Stimulated activated CD8-positive, alpha-beta memory T cell treated with anti-CD3 and anti-CD28 coated beads, Interleukin-2, amount 100 ng/mL, for 48 hours (primary cell): ENCODE measurements at places on chromosomes 3 and 15.

DNA sequence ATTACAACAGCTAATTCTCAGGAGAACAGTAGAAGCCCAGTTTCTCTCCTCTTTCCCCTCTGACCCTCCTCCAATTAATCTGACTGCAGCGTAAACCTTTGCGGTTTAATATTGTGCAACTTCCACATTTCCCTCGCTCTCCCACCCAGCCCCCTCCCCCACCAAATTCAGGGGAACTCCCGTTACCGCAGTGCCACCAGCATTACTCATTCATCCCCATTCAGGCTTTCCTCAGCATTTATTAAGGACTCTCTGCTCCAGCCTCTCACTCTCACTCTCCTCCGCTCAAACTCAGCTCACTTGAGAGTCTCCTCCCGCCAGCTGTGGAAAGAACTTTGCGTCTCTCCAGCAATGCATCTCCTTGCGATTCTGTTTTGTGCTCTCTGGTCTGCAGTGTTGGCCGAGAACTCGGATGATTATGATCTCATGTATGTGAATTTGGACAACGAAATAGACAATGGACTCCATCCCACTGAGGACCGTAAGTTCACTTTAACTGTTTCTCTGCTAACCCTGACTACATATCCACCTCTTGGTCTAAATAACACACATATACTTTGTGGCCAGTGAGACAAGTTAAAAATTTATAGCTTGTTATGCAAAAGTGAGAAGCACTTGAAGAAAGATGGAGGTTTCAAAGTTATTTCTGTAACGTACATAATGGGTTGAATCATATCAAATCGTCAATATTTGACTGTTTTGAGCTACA is at the start of gene PTX3:
Gene PTX3 (plus strand): TSS at position 268 of the 709 bp plus-strand sequence. CDS start 84 bp downstream, at position 352.
- DNase-seq, result no peak

DNA sequence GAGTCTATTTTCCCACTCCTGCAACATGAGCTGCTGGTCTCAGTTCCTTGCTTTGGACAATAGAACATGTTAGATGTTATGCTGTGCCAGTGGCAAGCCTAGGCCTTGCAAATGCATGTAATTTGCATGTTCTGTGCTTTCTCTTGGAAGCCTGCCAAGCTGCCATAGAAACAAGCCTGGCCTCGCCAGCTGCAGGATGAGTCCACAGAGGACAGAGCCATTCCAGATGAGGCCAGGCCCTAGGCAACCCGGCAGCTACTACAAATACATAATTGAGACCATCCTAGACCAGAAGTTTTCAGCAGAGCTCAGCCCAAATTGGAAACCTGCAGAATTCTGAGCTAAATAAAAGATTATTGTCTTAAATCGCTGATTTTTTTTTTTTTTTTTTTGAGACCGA is 39.6 kb downstream of the TRIM69 start:
- DNase-seq, result no peak

DNA sequence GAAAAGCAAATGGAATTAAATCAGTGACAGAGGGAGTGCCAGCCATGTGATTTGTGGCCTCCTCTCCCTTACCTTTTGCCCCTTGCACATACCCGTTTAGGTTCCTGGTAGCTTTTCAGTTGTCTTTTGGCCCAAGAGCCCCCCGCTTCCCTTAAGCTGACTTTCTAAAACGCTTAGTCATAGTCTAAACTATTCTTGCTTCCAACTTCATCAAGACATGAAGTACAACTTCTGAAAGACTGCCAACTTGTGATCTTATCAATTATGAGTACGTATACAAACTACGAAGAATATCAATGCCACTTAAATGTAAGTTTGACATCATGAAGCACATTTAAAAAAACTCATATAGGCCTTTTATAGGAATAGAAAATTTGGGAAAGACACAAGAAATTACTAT is 61.9 kb downstream of the EIF3J start:
- no peak for DNase-seq

GRCh38 chr3:4492208-4493013 is 737 bp upstream of the ITPR1 start:
- DNase-seq, result peak; percentile 15

- DNase-seq, result no peak
These were observed 254.4 kb upstream of the THBS1 start for GRCh38 chr15:39326306-39326975.

DNA sequence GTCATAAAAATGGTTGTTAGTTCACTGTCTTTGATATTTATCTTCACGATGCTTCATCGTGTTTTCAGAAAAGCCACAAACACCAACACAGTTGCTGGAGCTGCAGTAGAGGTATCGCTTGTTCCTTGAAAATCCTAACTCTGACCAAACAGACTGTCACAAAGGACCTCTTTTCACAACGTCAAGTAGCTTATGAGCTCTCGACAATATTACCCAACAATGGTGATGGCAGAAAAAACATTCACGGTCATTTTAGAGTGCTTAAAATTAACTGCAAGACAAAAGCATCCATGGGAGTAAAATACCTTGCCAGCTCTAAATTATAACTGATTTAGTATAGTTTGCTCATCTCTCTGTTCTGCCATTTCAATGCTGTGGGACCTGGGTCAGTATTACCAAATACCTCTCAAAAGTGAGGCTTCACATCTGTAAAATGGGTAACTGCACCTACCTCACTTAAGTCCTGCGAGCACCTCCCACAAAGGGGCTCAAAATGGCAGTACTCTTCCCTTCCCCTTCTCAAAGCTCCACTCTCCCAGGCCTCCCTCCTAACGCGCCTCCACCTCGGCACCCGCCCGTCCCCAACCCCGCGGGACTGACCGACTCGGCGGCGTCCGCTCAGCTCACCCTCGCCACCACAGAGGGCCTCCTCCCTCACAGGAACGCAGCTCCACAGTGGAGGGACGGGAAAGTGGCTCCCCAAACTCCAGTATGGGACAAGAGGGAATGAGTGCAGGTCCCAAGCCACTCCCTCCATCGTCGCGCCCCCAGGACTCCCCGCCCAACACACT is 546 bp downstream of the TRIM59 start:
- DNase-seq, result no peak

DNA sequence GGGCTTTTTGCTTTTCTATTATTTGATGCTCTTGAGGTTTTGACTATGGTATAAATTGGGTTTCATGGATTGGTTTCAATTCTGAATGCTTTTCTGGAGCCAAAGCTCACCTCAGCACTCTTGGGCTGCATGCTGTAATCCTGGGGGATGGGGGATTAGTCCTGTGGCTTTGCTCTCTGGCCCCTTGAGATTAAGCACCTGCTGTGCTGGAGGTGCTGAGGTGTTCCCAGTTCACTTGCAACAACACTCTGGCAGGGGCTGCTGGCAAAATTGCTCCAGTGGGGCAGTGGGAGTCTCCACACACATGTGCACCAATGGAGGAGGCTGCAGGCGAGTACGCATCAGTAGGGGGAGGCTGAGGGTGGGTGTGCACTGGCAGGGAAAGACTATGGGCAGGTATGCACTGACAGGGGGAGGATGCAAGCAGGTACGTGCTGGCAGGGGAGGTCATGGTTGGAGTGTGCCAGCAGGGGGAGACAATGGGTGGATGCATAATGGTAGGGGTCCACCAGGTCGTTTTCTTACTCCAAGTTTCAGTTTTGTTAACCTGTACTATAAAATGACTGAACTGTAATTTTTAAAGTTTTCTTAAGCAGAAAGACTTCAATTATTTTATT is 489.2 kb downstream of the FGF12 start:
- DNase-seq, result no peak

DNA sequence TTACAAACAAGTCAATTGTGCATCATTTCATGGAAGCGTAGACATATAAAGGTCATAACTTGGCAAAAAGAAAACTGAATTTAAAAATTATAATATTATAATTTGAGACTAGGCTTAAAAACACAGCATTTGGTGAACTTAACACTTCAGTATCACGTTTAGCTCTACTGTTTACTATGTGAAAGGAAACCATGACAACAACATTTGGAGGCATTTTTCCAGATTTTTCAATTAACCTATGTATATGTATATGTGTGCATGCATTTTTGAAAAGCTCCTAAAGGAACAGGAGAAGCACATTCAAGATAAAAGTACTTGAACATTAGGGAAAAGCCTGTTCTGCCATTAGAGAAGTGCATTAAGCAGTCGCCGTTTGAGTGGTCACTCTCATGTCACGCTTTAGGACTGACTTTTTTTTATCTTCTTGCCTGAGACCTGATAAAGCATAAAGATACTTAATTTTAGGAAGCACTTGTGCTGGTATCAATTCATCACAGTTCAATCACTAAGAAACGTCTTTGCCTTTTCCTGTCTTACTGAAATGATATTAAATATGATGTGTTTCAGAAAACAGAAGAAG is 156.0 kb downstream of the NAALADL2 start:
- no peak for DNase-seq

DNA sequence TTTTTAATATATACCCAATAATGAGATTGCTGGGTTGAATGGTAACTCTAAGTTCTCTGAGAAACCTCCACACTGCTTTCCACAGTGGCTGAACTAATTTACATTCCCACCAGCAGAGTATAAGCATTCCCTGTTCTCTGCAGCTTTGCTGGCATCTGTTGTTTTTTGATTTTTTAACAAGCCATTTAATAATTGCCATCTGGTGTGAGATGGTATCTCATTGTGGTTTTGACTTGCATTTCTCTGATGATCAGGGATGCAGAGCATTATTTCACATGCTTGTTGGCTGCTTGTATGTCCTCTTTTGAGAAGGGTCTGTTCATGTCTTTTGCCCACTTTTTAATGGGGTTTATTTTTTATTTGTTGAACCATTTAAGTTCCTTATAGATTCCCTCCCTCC is 75.0 kb upstream of the EPHB3 start:
- no peak for DNase-seq

- DNase-seq, result no peak
These were observed 41.5 kb downstream of the RBP2 start for GRCh38 chr3:139434764-139435307.

GRCh38 chr3:142151240-142151639 is 1.9 kb upstream of the TFDP2 start:
- no peak for DNase-seq

- DNase-seq, result no peak
These were observed 18.2 kb upstream of the PDIA5 start for GRCh38 chr3:123048480-123049237.

- DNase-seq, result no peak
These were observed 18.7 kb downstream of the PDE8A start for GRCh38 chr15:85000189-85000864.

DNA sequence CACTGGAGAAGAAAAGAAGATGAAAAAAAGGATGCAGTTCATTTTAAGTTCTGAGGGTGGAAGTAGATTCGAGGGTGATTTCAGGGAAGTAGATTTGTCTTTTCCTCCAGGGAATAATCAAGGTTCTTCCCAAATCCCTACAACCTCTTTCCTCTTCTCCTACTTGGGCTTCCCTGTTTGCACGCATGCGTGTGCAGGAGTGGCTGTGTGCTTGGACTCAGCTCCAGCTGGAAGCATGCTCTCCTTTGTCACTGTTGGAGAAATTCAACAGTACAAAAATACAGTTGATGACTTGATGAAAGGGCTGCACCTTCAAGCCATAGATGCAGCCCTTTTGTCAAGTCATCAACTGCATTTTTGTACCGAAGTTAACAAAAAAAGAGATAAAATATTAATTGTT is 3.8 kb downstream of the OR5K2 start:
- no peak for DNase-seq

GRCh38 chr3:193665370-193665989 is 72.5 kb downstream of the OPA1 start:
- no peak for DNase-seq

GRCh38 chr3:39029556-39029955 is 22.2 kb downstream of the SCN11A start:
- no peak for DNase-seq

- no peak for DNase-seq
These were observed 45.0 kb downstream of the ESYT3 start for GRCh38 chr3:138479438-138479863.

GRCh38 chr3:122992676-122993075 is 34.9 kb downstream of the SEMA5B start:
- DNase-seq, result no peak

GRCh38 chr15:85490856-85491255 is 110.5 kb downstream of the AKAP13 start:
- no peak for DNase-seq

- peak; percentile 39 for DNase-seq
These were observed at the start of gene SH3GL3 for GRCh38 chr15:83446904-83447709. Gene SH3GL3 (plus strand): TSS chr15:83447341. CDS start chr15:83447534, 193 bp downstream.

DNA sequence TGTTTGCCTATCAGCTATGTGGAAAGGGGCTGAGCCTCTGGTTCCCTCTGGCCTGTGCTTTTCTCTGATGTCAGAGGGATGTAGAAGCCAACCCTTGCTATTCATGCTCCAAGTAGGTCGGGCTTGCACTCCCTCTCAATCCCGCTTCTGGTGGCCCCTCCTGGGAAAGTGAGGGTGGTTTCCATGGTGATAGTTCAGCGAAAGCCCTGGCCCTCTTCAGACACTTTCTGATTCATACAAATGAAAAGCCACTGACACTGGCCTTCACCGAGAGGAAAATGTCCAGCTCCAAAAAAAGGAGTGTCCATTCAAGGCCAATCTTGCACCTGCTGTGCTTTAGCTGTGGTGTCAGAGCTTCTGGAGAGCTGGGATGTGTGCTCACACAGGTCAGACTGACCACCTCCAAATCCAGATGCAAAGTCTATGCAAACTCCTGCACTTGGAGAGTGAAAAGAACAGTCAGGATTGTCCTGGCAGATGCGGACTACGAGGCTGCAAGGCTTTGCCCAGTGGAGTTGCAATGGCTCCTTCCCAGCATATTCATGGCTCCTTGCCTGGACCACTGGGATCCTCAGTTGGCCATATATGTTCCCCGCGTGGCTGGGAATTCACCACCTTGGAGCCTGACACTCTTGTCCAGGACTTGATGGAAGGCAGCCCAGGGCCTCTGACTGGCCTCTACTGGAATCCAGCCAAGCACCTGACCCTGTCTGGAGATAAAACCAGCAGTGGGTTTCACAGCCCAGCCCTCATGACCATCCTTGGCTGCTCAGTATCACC is 96.6 kb downstream of the CEMIP start:
- no peak for DNase-seq

DNA sequence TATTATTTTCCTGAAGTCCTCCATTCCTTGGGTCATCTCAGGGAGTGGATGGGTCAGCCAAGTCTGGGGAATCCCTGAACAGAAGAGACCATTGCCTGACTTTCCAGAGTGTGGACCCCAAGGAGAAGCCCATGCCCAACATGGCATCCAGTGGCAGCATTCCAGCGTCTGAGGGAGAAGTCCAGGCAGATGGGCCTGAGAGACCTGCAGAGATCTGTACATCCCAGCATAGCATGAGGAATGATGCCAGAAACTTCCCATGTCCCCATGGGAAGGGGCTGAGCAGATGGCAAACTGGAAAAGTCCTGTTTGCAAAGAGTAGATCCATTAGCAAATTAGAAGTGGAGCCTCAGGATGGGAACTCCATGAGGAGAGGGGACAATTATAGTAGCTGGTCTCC is 17.6 kb upstream of the COLQ start:
- DNase-seq, result no peak

GRCh38 chr3:98433764-98434163 is 29.2 kb upstream of the OR5K1 start:
- no peak for DNase-seq

GRCh38 chr3:190618330-190619030 is 104.6 kb downstream of the IL1RAP start:
- no peak for DNase-seq

DNA sequence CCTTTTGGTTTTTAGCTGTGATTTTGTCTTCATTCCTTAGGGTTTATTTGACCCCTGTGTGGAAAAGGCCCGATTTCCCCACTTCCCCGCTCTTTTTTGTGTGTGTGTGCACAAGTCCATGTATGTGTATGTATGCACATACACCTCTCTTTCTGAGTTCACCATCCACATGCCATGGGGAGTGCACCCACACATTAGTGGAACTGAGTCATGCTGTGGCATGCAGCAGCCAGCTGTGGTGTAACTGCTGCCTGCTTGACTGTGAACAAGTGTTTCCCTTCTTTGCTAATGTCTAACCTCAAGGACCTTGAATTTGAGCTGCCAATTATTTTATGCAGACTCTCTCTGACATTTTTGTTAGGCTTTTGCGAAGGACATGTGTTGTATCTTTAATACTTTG is 434.9 kb upstream of the TPM1 start:
- DNase-seq, result no peak
